ENCODE measurements at places on chromosomes 5 and 9. TPM values are rescaled to one million over a fixed set of nuclear protein-coding genes. Genes with fewer than 3 reads are reported as not detected.

DNA sequence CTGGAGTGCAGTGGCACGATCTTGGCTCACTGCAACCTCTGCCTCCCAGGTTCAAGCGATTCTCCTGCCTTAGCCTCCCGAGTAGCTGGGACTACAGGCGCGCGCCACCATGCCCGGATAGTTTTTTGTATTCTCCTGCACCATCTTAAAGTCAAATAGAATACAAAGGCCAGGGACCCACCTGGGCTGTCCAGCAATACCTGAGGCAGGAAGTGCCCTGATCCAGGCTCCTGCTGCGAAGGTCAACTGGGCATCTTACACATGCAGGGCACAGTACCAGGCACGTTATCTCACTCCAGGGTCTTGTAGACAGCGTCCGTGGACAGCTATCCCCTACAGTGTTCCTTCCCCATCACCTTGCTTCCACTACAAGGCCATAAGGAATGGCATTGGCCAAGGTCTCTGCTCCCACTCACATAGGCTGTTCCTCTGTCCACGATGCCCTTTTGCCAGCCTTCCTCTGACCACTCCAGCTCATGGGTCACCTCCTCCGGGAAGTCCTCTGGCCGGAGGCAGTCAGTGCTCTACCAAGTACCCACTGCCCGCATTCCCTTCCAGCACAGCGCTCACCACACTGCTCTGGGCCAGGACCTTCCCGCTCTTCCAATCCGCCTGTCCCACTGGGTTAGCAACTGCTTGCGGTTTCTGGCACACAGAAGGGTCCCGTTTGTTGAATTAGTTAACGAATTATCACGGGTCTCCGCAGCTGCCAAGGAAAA is 978 bp downstream of the P4HA2 start:
- no peak for DNase-seq
- H3K4me1 ChIP-seq = no peaks in the 10 kb centered on the region
- H3K4me3 ChIP-seq = peak overlapping the region; percentile 61
- H3K36me3 ChIP-seq = no peaks in the 10 kb centered on the region
- no peaks in the 10 kb centered on the region for H3K27me3 ChIP-seq
- peak overlapping the region; percentile 95 for H3K27ac ChIP-seq

DNA sequence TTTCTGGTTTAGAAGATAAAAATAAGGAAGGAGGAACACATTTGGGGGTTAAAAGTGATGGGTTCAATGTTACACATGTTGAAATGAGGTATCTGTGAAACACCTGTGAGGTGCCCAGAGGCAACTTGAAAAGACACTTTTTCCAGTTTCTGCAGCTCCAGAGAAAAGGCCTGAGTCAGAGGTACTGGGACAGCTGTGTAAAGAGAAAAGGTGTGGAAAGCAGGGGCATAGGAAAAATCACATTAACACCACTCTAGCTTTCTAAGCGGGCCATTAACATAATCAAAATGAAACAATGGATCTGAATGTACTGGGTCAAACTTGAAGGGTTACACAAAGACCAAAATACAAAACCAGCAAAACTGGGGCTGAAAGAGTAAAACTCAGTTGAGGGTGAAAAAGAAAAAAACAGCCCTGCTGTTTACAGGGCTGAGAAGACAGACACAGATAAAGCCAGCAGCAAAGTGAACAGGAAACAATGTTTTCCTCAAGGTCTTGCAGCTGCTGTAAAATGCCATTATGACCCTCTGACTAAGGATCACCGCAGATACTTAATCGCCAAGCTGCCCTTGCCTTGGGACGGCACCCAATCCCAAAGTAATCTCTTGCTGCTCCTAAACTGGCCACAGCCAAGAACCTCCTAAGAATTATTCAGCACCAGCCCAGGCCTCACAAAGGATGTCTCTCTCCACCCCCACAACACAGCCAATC is 104.7 kb downstream of the DROSHA start:
- H3K4me1 ChIP-seq = no peaks in the 10 kb centered on the region
- DNase-seq = no peak
- no peak overlapping the region for H3K4me3 ChIP-seq
- no peaks in the 10 kb centered on the region for H3K36me3 ChIP-seq

DNA sequence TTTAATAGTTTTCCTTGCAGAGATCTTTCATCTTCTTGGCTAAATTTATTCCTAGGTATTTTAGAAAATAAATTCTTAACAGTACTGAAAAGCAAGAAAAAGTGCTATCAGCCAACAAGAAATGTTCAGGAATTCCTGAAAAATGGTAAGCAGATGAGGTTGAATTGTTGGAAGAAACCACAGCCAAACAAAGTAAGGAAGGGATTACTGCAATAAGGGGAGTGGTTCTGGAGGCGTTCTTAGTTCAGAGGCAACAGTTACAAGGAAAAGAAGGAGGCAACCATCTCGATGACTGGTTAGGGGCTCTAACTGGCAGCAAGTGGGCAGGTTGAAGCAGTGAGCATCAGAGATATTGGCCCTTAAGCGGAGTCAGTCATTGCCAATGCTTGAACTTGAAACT is 12.8 kb upstream of the OR13J1 start:
- H3K27ac ChIP-seq = no peak overlapping the region
- H3K4me1 ChIP-seq = no peaks in the 10 kb centered on the region
- no peaks in the 10 kb centered on the region for H3K27me3 ChIP-seq
- no peaks in the 10 kb centered on the region for H3K36me3 ChIP-seq
- H3K4me3 ChIP-seq = no peak overlapping the region

GRCh38 chr9:83622433-83622938 is 457 bp upstream of the IDNK start:
- H3K4me1 ChIP-seq = no peaks in the 10 kb centered on the region
- no peaks in the 10 kb centered on the region for H3K36me3 ChIP-seq
- H3K27me3 ChIP-seq = no peaks in the 10 kb centered on the region
- peak overlapping the region; percentile 97 for H3K4me3 ChIP-seq

DNA sequence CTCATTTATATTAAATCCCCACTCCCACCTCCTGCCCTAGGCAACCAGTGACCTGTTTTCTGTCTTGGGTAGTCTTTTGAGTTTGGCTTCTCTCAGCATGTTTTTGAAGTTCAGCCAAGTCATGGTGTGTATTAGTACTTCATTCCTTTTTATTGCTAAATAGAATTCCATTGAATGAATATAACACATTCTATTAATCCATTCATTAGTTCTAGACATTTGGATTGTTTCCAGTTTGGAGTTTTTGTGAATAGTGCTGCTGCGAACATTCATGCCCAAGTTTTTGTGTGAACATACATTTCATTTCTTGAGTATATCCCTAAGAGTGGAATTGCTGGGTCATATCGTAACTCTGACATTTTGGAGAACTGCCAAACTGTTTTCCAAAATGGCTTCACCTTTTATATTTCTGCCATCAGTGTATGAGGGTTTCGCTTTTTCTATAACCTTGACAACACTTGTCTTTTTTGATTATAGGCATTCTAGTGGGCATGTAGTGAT is 2.7 kb downstream of the ZNF346 start:
- H3K4me1 ChIP-seq = no peaks in the 10 kb centered on the region
- no peaks in the 10 kb centered on the region for H3K36me3 ChIP-seq
- H3K27ac ChIP-seq = no peak overlapping the region
- no peak overlapping the region for H3K4me3 ChIP-seq

FGFR4 gene
- 68.9 TPM for total RNA-seq

PJA2 gene
- 34.2 TPM for total RNA-seq

- H3K4me1 ChIP-seq = no peaks in the 10 kb centered on the region
- H3K27me3 ChIP-seq = no peaks in the 10 kb centered on the region
- no peaks in the 10 kb centered on the region for H3K36me3 ChIP-seq
Observed at GRCh38 chr9:115237385-115237998, 119.5 kb upstream of the TNC start.

DNA sequence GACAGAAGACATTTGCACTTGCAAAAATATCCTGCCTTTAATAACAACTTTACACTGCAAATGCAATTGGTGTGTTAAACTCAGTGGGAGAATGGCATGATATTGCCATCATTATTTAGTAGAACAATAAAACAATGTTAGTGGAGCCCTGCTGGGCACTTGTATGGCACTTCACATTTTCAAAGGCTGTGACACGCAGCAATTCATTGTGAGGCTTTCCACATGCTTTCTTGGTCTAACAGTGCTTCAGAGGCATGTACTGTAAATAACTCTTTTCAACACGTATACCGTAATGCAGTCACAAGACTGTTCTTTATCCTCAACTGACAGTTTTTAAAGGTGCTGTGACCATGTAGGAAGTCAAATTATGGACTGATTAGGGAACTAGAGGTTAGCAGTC is 155.5 kb upstream of the EPB41L4A start:
- no peaks in the 10 kb centered on the region for H3K27me3 ChIP-seq

GRCh38 chr9:36940500-36940853 is 93.6 kb downstream of the PAX5 start:
- H3K4me3 ChIP-seq = no peak overlapping the region
- no peaks in the 10 kb centered on the region for H3K36me3 ChIP-seq
- no peak for DNase-seq
- no peak overlapping the region for H3K27ac ChIP-seq
- no peaks in the 10 kb centered on the region for H3K4me1 ChIP-seq
